ENCODE measurements at places on chromosomes 1 and 21.

DNA sequence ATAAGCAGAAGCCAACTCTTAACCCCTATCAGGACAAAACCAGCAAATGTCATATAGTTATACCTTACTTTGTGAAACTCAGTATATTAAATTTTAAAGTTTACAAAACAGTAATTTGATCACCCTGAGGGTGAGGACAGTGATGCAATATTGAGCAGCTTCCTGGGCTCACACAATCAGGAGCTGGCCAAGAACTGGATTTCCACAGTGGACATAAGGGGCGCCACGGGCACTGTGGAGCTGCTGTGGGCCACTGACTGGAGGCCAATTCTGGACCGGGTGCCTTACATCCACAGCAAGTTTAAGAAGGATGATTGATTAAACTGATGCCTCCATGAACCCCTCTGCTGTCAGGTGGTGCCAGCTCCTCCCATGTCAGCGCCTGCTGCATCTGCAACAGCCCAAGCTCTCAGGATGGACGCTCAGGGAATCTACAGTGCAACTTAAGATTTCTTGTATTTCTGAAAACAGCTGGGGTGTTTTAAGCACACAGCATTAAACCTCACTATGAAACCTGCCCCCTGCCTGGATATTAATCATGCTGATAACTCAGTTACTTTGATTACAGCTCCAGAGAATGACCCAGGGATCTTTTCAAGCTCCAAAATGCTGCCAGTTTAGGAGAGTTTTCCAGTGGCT is 55.9 kb downstream of the TOR3A start:
- no peak for DNase-seq

- no peak for DNase-seq
Measured at GRCh38 chr1:58123051-58123450, 423.5 kb downstream of the OMA1 start.

GRCh38 chr1:208040821-208041297 is 129.9 kb upstream of the CD34 start:
- peak; percentile 60 for DNase-seq

DNA sequence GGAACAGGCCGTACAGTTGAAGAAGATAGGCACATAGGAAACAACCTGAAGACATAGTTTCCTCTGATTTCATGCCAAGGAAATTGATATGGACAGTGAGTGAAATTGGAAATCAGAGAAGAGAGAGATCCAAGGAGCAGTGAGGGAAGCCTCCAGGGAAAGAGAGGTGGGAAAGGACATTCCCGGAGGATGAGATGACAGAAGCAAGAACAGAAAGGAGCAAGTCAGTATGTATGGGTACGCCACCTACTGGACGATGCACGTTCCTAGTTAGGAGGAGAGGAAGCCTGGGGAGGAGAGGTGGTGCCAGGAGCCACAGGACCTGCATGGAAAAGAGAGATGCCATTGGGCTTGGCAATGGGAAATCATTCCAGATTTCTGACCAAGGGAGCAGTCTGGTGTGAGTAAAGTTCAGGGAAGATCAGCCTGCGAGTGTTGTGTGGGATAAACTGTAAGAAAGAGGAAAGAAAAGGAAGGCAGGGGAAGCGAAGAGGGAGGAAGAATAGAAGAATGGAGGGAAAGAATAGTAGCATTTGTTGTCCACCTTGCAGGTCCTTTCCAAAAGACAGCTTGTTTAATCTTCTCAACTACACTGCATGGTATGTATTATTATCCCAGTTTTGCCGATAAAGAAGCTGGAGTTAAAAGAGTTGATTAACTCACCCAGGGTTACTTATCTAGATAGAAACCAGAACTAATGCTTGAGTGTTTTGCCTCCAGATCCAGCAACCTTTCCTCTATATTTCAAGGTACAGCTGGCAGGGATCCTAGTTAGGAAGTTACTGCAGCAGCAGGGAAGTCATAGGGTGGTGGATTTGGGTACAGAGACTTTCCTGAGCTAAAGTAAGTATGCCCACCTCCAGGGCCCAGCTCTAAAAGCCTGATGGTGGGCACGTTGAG is 27.4 kb downstream of the C1orf116 start:
- peak; percentile 39 for DNase-seq

DNA sequence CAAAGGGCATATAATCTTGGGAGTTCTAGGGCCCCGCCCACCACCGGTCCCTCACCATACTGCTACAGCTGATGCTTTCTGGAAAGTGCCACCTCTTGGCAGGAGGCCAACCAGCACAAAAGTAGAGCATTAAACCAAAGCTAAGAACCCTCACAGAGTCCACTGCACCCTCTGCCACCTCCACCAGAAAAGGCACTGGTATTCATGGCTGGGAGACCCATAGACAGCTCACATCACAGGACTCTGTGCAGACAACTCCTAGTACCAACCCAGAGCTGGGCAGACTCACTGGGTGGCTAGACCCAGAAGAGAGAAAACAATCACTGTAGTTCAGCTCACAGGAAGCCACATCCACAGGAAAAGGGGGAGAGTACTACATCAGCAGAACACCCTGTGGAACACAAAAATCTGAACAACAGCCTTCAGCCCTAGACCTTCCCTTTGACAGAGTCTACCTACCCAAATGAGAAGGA is 10.8 kb downstream of the THEM4 start:
- no peak for DNase-seq

DNA sequence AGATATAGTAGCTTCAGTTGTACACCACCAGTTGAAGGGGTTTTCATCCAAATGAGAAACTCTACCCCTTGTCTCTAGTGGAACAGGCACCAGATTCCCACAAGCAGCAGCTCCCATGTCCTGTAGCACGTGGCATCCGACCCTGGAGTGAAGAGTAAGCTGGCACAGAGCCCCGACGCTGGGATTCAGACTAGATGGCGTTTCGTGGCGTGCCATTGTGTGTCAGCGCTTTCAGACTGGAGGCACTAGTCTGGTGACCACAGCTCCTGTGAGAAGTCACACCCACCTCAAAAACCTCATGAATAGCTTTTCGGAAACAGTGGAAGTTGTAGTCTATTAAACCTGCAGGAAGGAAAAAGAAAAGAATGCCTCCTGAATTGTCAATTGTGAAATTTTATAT is 20.2 kb downstream of the RRAGC start:
- DNase-seq = no peak
